Right forelimb (tissue), 1 donor: ENCODE measurements at places on chromosomes 16 and 17.
A peak's percentile ranks its signal among the peaks of the same experiment; 100 is the strongest.

- DNase-seq, result peak; percentile 33
Measured at GRCh38 chr17:16927641-16928321, 44.1 kb downstream of the TNFRSF13B start.

GRCh38 chr16:68335175-68335574 lies 24.4 kb downstream of the PRMT7 start:
- no peak for DNase-seq

GRCh38 chr17:51261024-51261963 lies 948 bp downstream of the UTP18 start:
- DNase-seq, result no peak

DNA sequence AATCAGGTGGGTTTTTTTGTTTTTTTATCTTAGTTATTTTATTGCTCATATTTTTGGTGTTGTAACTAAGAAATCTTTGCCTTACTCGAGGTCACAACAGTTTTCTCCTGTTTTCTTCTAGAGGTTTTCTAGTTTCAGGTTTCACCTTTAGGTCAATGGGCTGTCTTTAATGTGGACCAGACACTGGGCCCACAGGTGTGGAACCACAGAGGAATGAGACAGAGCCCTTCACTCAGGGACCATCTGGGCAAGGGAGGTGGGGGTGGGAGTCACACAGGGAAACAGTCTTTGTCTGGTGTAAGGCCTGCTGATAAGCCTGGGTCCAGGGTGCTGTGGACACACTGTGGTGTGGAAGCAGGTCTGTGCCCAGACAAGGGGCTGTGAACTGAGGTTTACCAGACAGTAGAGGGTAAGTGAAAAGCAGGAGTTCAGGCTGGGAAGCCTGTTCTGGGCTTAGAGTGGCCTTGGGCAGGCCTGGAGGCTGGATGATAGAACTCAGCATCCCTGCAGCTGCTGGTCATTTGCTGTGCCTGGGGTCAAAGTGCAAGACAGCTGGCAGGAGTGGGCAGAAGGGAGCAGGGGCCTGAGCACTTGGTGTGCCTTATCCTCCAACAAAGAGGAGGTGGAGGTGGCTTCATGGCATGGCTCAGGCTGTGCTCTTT lies 75.6 kb downstream of the SPECC1 start:
- DNase-seq, result no peak

- no peak for DNase-seq
Measured at GRCh38 chr16:53612003-53612402, 91.7 kb downstream of the RPGRIP1L start.

GRCh38 chr16:51464996-51465395 lies 313.9 kb upstream of the SALL1 start:
- DNase-seq, result no peak

- DNase-seq, result no peak
Measured at GRCh38 chr16:9374061-9374460, 282.6 kb downstream of the HAPSTR1 start.

DNA sequence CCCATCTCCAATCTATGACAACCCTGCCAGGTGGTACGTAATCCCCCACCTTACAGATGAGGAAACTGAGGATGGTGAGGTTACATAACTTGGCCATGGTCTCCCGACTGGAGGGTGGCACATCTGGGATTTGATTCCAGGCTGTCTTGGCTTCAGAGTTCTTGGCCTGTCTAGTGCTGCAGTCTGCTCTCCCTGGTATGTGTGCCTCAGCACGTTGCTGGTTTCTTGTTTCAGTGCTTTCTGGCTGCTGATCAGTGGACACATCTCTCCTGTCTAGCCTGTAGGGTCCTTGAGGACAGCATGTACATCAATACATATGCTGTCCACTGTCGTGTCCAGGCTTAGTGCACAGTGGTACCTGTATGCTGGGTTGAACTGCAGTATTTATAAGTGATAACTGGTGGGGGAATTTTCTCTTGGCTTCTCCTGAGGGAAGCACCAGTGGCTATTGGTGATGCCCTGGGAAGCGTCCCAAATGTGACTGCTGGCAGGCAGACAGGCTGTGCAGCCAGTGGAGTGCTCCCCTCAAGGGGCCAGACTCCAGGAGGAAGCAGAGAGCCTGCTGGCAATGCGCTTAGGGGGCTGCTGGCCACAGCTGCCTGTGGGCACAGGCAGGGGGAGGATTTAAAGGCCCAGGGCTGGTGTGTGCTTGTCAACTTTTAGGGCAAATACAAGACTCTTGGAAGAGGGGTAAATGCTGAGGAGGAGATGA lies 14.4 kb downstream of the CTRL start:
- no peak for DNase-seq

- DNase-seq, result no peak
Measured at GRCh38 chr17:73630965-73631595, 13.2 kb downstream of the SDK2 start.

GRCh38 chr16:57938936-57939871 lies 31.7 kb downstream of the CNGB1 start:
- peak; percentile 84 for DNase-seq

GRCh38 chr16:11107780-11108465 lies 148.1 kb downstream of the SOCS1 start:
- DNase-seq, result no peak

DNA sequence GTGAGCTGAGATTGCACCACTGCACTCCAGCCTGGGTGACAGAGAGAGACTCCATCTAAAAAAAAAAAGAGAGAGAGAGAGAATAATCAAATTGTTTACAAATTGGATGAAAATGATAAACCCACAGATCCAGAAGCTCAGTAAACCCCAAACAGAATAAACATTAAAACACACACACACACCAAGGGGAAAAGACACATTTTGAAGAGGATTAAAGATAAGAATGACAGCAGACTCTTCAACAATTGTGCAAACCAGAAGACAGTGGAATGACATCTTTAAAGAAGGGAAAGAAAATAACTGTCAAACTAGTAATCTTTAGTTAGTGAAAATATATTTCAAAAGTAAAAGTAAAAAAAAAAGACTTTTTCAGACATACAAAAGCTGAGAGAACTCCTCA lies 64.4 kb upstream of the RPL38 start:
- DNase-seq, result no peak

DNA sequence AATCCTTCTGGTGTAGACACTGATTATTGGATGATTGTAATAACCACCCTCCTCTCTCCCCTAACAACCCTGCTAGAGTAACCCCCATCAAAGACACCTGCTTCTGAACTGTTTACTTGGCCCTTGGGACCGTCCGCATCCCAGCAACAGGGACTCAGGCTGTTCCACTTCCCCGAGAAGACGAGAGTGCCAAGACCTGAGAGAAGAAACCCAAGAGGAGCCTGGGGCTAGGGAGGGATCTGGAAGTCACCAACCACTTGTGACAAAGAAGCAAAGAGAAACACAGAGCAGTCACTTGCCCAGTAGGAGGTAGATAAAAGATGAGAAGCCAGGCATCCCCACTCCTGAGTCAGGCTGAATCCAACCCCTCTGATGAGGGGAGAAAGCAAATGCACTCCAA lies 84.3 kb downstream of the CDH11 start:
- DNase-seq, result no peak

DNA sequence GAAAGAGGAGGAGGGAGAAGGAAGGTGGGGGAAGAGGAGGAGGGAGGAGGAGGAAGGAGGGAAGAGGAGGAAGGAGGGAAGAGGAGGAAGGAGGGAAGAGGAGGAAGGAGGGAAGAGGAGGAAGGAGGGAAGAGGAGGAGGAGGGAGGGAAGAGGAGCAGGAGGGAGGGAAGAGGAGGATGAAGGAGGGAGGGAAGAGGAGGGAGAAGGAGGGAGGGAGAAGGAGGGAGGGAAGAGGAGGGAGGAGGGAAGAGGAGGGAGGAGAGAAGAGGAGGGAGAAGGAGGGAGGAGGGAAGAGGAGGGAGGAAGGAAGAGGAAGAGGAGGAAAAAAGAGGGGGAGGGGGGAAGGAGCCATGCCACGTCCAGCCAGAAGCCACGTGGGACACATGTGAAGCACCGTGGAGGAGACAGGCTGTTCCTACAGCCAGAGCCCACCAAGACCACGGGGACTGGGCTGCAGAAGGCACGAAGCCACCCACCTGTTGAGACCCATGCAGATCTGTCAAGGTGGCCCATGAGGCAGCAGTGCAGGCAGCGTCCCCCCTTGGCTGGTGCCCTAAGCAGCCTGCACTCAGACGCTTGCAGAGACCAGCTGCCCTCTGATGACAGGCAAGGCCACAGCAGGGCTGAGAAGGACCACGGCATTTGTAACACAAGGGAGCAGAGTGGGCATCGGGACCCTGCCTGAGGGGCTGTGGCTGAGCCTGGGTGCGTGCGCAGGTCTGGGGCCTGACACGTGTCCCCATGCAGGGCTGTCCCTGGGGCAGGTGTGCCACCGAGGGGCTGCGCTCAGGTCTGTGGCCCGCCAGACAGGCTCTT lies 10.3 kb downstream of the NDUFAF8 start:
- no peak for DNase-seq

- no peak for DNase-seq
Measured at GRCh38 chr16:65327346-65327745, 205.5 kb upstream of the CDH11 start.

GRCh38 chr16:20969386-20969785 lies 68.8 kb downstream of the LYRM1 start:
- DNase-seq, result no peak

GRCh38 chr16:17271687-17272086 lies 199.1 kb downstream of the XYLT1 start:
- peak; percentile 71 for DNase-seq

DNA sequence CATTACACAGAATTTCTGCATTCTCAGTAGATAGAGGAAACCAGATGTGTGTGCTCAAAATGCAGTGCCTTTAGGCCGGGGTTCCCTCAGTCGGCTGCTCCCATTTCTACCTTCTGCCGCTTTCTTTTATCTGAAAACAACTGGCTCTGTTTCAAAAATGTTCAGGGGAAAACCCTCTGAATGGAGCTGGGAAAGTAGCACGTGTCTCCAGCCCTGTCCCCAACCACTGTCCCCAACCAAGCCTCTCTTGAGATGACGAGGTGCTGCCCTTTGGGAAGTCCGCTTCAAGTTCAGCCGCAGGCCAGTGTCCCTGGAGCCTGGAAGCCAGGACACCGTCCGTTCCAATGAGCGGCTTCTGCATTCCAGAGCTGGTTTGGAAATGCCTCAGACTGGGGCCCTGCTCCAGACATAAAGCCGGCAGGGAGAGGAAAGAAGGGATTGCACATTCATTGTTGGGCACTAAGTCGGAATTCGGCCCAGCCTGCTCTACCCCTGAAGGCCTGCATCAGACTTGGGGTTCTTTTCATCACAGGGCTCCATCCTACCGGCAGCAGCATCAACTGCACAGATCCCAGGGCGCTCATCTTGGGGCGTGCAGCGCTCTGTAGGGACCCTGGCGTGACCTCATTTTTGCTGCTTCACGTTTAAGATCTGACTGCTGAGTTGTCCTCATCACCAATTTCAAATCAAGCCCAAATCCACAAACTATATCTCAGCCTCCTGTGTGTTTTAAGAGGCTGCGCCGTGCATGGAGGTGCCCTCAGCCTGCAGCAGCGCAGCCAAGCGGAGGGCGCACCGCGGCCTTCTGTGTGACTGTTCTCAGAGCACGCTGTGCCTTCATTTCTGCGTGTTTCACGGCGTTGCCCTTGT lies 111.3 kb downstream of the BANP start:
- peak; percentile 67 for DNase-seq

DNA sequence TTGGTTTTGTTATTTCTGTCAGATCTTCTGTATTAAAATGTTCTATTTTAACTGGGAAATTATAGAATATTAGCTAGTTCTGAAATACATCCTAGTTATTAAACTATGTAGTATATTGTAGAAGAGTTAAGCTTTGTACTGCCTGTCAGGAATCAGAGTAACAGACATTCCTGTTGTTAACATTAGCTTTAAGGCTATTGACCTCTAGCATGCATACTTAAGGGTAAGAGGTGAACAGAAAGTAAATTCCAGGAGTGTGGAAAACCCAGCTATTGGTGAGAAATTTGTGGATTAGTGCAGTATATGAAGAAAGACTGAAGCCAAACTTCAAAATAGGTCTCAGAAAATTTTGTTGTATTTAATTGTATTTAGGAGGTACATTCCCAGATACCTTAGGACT lies 111.3 kb downstream of the CHD9 start:
- no peak for DNase-seq

- DNase-seq, result no peak
Measured at GRCh38 chr16:58462089-58462488, 37.9 kb upstream of the NDRG4 start.

- DNase-seq, result no peak
Measured at GRCh38 chr17:68294196-68294555, 2.9 kb downstream of the ARSG start.

- DNase-seq, result no peak
Measured at GRCh38 chr17:9666461-9667050, 21.2 kb downstream of the USP43 start.

DNA sequence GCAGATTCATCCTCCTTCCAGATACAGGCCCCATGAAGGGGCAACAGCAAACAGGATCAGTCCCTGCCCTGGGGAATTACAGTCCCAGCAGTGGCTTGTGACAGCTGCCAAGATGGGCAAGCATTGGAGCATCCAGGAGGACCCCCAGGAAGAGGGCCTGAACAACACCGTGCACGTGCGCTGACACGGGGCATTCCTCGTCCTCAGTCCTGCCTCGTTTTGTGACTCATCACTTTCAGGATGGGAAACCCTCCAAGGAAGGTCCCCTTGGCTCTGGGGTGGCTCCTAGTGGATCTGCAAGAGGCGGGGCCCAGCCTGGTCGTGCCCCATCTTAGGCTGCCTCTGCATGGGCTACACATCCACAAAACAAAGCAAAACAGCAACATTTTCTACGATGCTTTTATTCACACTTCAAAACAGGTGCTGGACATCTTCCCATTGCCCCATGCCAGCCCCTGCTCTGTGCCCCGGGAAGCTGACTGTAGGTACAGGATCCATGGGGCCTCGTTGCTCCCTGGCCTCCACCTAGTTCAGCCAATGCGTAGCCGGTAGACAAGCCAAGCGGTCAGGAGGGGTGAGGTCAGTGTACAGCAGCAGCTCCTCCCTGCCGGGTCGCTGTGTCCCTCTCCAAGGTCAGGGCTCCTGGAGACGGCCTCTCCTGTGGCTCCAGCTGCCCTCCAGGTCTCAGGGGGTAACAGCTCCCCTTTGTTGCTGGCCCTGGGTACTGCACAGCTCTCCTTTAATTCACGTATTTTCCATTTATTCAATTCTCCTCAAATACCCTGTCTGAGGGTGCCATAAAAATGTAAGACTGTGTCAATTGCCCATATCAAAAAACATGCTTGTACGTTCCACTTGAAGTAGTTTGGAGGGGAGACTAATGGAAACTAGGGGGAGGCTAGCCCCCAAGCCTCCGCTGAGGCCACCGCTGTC lies 32.2 kb downstream of the ACTG1 start:
- DNase-seq, result no peak

DNA sequence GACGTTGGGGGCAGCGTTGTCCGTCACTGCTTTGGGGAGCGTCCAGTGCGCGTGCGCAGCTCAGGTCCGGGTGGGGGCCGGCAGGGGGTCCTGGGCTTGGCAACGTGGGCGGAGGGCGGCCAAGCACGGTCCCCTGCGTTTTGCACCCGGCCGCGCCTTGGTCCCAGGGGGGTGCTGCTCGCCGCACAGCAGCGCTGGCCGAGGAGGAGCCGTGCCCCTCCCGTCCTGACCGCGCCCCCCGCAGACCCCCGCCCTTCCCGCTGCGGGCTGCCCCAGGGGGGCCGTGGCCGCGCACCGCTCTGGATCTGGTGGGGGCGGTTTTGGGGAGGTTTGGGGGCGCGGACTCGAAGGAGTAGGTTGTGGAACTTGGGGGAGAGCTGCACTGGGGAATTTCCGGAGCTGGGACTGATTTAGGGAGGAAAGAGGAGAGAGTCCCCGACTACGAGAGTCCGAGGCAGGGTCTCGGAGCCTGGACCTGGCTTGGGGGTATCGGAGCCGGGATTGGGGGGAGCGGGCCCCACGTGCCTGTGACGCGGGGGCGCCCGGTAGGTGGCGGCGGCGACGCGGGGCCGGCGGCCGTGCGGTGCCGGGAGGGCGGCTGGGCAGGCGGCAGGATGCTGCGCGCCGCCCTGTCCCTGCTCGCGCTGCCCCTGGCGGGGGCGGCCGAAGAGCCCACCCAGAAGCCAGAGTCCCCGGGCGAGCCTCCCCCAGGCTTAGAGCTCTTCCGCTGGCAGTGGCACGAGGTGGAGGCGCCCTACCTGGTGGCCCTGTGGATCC lies at the start of gene SLC9A5:
Gene SLC9A5, plus strand, starts transcription at position 579 of the 777 bp plus-strand sequence. Its CDS starts 36 bp downstream, at position 615.
- DNase-seq, result no peak
